ENCODE measurements at places on chromosomes 6 and 20. TPM values are rescaled to one million over a fixed set of nuclear protein-coding genes. Genes with fewer than 3 reads are reported as not detected.

- no peaks in the 10 kb centered on the region for H3K4me1 ChIP-seq
- no peaks in the 10 kb centered on the region for H3K27me3 ChIP-seq
- no peak for DNase-seq
- no peaks in the 10 kb centered on the region for H3K36me3 ChIP-seq
- no peak overlapping the region for H3K4me3 ChIP-seq
- no peak overlapping the region for H3K27ac ChIP-seq
These were observed 202.5 kb downstream of the DHX35 start for GRCh38 chr20:39164642-39165041.

DNA sequence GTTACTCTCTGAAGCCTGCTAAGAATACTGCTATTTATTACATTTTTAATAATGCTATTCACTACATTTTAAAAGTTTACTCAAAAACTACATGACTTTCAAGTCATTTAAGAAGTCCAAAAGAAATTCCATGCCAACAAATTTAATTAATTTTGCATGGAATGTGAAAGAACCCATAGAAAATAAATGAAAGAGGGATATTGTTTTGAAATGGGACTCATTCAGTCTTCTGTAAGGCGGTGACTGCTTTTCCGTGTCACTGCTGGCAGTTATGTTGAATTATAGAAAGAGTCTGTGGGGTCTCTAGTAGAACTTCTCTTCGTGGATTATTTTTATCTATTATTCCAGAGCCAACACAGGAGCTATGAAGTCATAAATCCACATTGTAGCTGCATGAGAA lies 211.2 kb downstream of the LAMA2 start:
- DNase-seq = no peak
- no peaks in the 10 kb centered on the region for H3K36me3 ChIP-seq
- H3K4me1 ChIP-seq = no peaks in the 10 kb centered on the region
- H3K27me3 ChIP-seq = no peaks in the 10 kb centered on the region
- H3K27ac ChIP-seq = no peak overlapping the region

FAM210B gene
- 37.3 TPM for total RNA-seq

PRL gene
- not detected for total RNA-seq
